ENCODE measurements at places on chromosomes 4 and X. TPM values are rescaled to one million over a fixed set of nuclear protein-coding genes. Genes with fewer than 3 reads are reported as not detected.

The PARM1 gene
- total RNA-seq = 26.3 TPM

The USP51 gene
- total RNA-seq = 1.7 TPM

The CXCL9 gene
- total RNA-seq = 0.74 TPM

The RAI2 gene
- total RNA-seq = 47.4 TPM

The GPR119 gene
- total RNA-seq = not detected

The CXorf49 gene
- not detected for total RNA-seq

The C4orf51 gene
- not detected for total RNA-seq

The IDH3G gene
- 118 TPM for total RNA-seq

The CT45A6 gene
- total RNA-seq = not detected

DNA sequence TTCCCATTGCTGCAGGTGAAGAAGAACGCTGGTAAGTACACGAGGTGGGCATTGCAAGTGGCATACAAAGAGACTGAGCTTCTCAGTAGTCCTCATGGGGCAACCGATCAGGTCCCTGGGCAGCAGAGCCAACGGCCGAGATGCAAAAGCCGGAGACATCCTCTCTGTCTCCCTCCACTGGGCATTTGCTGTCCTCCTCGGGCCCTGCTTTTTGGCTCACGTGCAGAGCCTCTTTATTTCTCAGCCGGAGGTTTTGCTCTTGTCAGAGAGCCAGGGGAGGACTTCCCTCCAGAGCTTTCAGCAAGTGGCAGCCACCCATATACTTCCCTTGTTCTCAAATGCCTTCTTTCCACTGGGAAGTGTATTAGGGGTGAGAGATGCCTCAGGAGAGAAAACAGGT lies 18.0 kb downstream of the STARD8 start:
- no peak overlapping the region for H3K27ac ChIP-seq
- H3K36me3 ChIP-seq = no peaks in the 10 kb centered on the region
- no peak for DNase-seq
- no peak overlapping the region for H3K4me3 ChIP-seq

- no peaks in the 10 kb centered on the region for H3K27me3 ChIP-seq
- no peak overlapping the region for H3K4me3 ChIP-seq
- H3K36me3 ChIP-seq = peaks cover 21% of the 10 kb centered on the region
- H3K4me1 ChIP-seq = no peaks in the 10 kb centered on the region
Observed at GRCh38 chr4:48589098-48589445, 99.0 kb downstream of the ZAR1 start.

- no peaks in the 10 kb centered on the region for H3K27me3 ChIP-seq
- no peak for DNase-seq
- no peaks in the 10 kb centered on the region for H3K4me1 ChIP-seq
- no peak overlapping the region for H3K4me3 ChIP-seq
- no peak overlapping the region for H3K27ac ChIP-seq
- H3K36me3 ChIP-seq = no peaks in the 10 kb centered on the region
Observed at GRCh38 chr4:180909279-180909678, 1333.9 kb upstream of the TENM3 start.

- DNase-seq = no peak
- no peak overlapping the region for H3K4me3 ChIP-seq
- H3K27me3 ChIP-seq = no peaks in the 10 kb centered on the region
- no peaks in the 10 kb centered on the region for H3K4me1 ChIP-seq
- no peaks in the 10 kb centered on the region for H3K36me3 ChIP-seq
Observed at GRCh38 chr4:137510557-137511265, 21.6 kb downstream of the PCDH18 start.

DNA sequence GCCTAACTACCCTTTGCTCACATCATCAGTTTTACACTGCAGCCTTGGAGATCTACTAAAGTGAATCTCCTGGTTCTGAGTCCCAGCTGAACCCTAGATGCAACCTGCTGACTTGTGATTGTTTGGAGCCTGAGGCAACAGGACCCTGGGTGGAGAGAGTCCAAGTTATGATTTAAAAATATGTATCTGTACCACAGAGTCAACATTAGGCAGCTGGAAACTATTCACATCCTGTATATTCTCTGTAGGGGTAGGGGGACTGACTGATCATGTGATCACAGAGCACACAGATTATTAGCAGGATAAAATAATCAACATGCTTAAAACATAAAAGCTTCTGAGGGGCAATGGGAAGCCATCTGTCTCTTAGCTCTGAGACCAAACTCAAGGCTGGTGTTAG lies 52.1 kb downstream of the CT47B1 start:
- H3K27me3 ChIP-seq = no peaks in the 10 kb centered on the region
- H3K4me1 ChIP-seq = no peaks in the 10 kb centered on the region
- no peak overlapping the region for H3K27ac ChIP-seq
- H3K4me3 ChIP-seq = no peak overlapping the region
- no peak for DNase-seq

DNA sequence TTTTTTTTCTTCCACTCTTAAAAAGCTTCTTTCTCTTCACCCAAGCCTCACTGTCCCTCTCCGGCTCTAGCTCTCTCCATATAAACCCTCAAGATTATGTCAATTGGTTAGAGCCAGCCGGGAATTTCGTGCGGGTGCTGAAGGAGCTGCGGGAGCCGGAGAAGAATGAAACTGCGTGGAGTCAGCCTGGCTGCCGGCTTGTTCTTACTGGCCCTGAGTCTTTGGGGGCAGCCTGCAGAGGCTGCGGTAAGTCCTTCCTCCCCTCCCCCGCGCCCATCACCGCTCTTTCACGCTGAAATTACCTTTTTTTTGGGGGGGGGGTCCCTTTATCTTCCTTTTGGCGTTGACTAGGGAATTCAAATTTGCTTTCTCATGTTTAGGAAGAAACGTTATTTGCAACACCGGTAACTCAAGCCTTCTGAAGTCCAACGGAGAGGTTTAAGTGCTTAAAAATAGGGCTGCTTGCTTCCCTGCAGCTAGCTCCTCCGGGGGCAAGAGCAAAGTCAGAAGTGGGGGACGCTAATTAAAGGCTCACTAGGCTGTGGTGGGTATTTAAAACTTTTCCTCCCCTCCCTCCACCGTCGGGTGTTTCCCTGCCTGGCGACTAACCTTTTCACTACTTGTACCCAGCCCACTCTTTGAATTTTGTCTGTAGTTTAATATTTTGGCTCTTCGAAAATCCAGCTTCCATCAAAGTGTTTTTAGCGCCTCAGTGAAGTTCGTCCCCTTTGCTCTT lies 491 bp downstream of the COL4A5 start:
- peak overlapping the region; percentile 50 for H3K4me3 ChIP-seq
- peak overlapping the region; percentile 54 for H3K27ac ChIP-seq
- no peaks in the 10 kb centered on the region for H3K36me3 ChIP-seq
- H3K27me3 ChIP-seq = no peaks in the 10 kb centered on the region
- no peaks in the 10 kb centered on the region for H3K4me1 ChIP-seq
- no peak for DNase-seq

DNA sequence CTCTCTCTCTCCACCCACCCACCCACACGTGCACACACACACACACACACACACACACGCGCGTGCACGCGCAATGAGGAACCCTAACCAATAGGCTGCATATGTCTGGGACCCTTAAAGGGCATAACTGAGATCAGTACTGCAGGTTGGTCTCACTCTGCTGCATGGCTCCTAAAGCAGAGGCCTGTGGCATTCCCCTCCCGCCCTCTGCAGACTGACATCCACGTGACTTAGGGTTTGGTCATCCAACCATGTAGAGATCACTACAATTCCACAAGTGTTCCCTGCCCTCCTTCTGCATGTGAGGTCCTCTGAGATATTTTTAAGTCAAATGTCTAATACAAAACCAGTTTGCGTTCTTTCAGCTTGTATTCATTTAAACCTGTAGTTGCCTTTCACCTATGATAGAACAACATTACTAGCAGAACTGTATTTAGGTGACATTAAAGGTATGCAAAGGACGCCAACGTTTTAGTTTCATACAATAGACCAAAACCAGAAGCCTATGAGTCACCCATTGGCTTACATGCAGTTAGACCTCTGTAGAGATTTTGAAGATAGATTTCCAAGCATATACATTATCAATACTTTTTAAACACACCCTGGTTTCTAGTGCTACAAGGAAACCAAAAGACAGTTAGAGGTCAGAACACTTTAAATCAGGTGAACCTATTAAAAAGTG lies 10.1 kb downstream of the XAGE5 start:
- H3K27ac ChIP-seq = no peak overlapping the region
- no peaks in the 10 kb centered on the region for H3K36me3 ChIP-seq
- no peak for DNase-seq
- no peak overlapping the region for H3K4me3 ChIP-seq
- H3K4me1 ChIP-seq = no peaks in the 10 kb centered on the region

DNA sequence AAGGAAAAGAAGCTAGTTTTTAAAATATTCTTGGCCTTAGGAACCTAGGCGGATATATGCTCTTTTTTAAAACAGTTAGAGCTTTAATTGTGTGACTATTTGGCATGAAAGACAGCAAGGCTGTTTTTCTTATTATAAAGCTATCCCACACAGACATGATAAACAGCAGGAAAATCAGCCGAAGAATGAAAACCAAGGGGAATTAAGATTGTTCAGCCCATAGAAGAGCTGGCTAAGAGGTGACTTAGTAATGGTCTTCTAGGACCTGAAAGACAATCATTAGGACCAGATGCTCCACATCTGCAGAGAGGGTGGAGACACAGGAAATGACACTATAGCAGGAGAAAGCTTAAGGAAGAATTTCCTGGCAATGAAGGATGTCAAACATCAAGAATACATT lies 171.4 kb upstream of the NRK start:
- no peaks in the 10 kb centered on the region for H3K4me1 ChIP-seq
- no peaks in the 10 kb centered on the region for H3K27me3 ChIP-seq
- H3K27ac ChIP-seq = no peak overlapping the region
- no peak overlapping the region for H3K4me3 ChIP-seq
- H3K36me3 ChIP-seq = no peaks in the 10 kb centered on the region

DNA sequence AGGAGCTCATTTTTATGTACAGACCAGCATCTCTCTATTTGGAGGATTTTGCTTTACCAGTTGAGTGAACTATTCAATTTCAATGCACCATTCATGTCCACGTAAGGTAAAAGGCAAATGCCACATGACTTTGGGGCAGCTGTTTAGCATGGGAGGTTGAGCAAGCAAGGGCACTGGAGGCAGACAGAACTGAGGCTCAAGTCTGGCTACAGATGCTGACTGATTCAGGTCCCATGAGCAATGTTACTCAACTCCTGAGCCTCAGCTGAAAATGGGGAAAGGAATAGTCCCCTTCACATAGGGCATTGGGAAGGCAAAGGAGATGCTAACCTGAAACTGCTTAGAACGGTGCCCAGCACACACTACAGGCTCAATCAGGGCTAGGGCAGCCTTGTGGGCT lies 93.0 kb upstream of the MTM1 start:
- H3K4me3 ChIP-seq = no peak overlapping the region
- H3K36me3 ChIP-seq = no peaks in the 10 kb centered on the region
- no peaks in the 10 kb centered on the region for H3K4me1 ChIP-seq
- DNase-seq = no peak
- no peak overlapping the region for H3K27ac ChIP-seq
- H3K27me3 ChIP-seq = no peaks in the 10 kb centered on the region

GRCh38 chr4:106762666-106763443 lies 273.3 kb downstream of the DKK2 start:
- DNase-seq = no peak
- H3K27ac ChIP-seq = no peak overlapping the region
- no peaks in the 10 kb centered on the region for H3K27me3 ChIP-seq
- no peaks in the 10 kb centered on the region for H3K4me1 ChIP-seq
- H3K4me3 ChIP-seq = no peak overlapping the region

- H3K36me3 ChIP-seq = no peaks in the 10 kb centered on the region
- DNase-seq = no peak
- H3K4me3 ChIP-seq = no peak overlapping the region
- H3K4me1 ChIP-seq = no peaks in the 10 kb centered on the region
- no peak overlapping the region for H3K27ac ChIP-seq
Observed at GRCh38 chrX:71514367-71515037, 18.4 kb upstream of the OGT start.

DNA sequence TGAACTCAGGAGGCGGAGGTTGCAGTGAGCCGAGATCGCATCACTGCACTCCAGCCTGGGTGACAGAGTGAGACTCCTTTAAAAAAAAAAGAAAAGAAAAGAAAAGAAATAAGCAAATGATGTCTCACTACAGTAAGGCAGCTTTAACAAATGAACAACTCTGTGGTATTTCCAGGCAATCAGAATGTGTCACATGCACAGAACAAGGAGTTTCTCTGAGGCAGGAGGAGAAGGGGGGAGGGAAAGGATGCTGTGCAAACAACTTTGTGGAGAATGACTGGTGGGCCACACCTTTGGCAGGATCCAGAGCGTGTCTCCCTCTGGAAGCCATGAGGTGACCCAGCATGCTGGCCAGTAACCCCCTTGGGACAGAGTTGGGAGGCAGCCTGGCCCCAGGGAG lies 57.6 kb downstream of the RAI2 start:
- no peak overlapping the region for H3K4me3 ChIP-seq
- H3K4me1 ChIP-seq = no peaks in the 10 kb centered on the region
- DNase-seq = no peak
- H3K36me3 ChIP-seq = no peaks in the 10 kb centered on the region
- H3K27ac ChIP-seq = no peak overlapping the region

- no peak for DNase-seq
- no peak overlapping the region for H3K27ac ChIP-seq
- H3K27me3 ChIP-seq = no peaks in the 10 kb centered on the region
- H3K4me1 ChIP-seq = no peaks in the 10 kb centered on the region
Observed at GRCh38 chr4:74536557-74536956, 91.6 kb downstream of the AREG start.

DNA sequence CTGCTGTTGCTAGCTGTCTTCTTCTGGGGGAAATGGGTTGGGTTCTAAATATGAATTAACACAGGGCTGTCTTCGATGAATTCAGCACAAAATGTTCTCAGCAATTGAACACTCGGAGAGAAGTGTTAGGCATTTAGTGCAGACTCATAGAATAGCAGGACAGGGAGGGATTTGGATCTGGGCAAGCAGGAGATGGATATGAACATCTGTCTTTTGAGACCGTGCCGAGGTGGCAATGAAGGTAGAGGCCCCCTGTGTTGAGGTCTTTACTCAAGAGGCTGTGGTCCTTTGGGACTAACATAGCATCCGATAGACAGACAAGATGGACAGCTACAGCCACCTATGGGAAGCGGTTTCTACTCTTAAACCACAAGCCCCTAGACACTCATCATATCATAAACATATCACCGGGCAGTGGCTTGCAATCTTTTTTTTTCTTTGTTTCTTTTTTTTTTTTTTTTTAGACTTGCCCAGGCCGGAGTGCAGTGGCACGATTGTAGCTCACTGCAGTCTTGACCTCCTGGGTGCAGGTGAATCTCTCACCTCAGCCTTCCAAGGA lies 6.7 kb downstream of the CD99 start:
- H3K27me3 ChIP-seq = no peaks in the 10 kb centered on the region
- H3K4me1 ChIP-seq = peaks cover 97% of the 10 kb centered on the region
- no peak for DNase-seq
- H3K4me3 ChIP-seq = no peak overlapping the region
- peak overlapping the region; percentile 36 for H3K27ac ChIP-seq

DNA sequence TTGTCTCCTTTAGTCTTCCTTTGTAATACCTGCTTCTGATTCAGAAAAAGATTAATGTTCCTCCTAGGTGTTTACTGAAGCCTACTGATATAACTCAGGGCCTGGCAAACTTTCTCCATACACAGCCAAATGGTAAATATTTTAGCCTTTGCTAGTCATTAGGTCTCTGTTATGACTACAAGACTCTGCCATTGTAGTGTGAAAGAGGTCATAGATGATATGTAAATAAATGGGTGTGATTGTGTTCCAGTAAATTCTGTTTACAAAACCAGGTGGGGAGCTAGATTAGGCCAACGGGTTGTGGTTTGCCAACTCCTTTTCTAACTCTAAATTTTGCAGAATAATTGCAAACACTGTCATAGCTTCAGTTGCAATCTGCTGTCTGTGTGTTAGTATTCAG lies 568.1 kb upstream of the GNPDA2 start:
- no peak for DNase-seq
- H3K36me3 ChIP-seq = no peaks in the 10 kb centered on the region
- no peak overlapping the region for H3K4me3 ChIP-seq
- H3K4me1 ChIP-seq = no peaks in the 10 kb centered on the region
- no peaks in the 10 kb centered on the region for H3K27me3 ChIP-seq

Measured in vagina (tissue), 2 donors.